ENCODE measurements at places on chromosomes 6 and 20.

DNA sequence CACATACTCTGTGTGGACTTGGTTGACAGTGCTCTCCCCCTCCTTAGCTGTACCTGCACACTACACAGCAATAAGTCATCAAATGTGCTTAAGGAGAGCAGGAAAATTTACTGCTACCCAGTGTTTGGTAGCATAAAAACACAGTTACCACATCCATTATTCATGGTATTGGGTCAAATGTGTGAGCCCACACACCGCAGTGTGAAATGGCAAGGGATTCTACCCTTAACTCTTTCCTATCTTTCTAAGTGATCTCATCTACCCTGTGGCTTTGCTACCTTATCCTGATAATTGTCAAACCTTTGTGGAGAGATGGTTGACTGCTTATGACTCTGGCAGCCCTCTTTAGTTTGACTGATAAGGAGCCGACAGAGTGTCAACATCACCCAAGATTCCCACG, 47.6 kb downstream of the STX11 start:
- DNase-seq: no peak

DNA sequence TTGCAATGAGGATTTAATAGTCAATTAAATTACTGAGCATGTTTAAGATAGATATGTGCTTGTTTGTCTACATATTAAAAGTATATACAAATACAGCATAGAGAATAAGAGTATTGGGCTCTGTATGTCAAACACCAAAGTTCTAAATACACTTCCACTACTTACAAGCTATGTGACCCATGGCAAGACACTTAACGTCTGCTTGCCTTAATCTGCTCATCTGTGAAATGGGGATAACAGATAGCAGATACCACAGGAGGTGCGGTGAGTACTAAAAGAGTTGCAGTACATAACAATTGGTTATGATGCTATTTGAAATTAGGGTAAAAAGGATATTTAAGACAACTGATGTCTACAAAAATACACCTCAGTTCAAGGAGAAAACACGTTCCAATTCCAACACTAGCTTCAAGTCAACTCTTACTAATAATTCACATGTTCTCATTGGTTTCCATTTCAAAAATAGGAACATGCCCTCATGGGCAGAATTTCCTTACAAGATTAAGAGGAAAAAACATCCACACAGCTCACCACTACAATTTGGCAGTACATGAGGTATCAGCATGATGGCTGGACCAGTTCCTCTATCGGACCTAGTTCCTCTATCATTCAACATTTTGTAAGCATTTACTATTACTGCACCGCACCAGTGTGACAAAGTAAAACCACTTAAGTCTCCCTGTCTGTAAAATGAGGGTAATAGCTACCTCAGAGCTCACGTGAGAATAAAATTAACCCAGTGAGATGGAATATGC, 101.1 kb downstream of the SMLR1 start:
- no peak for DNase-seq

DNA sequence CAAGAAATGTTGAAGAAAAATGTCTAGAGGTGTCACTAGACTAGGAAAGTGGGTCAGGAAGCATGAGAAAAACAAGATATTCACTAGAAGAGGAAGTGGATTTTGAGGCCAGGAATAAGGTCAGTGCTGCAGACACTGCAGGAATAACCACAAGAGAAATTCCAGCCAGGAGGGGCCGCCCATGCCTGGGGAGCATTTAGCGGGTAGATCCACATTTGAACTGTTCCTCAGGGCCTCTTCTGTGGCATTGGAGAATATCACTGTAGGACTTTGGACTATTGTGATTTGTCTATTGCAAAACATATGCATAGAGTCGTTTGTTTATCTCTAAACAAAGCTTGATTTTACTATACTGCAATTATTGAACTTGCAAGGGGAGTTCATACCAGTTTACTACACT, 49.6 kb upstream of the CCDC28A start:
- no peak for DNase-seq

DNA sequence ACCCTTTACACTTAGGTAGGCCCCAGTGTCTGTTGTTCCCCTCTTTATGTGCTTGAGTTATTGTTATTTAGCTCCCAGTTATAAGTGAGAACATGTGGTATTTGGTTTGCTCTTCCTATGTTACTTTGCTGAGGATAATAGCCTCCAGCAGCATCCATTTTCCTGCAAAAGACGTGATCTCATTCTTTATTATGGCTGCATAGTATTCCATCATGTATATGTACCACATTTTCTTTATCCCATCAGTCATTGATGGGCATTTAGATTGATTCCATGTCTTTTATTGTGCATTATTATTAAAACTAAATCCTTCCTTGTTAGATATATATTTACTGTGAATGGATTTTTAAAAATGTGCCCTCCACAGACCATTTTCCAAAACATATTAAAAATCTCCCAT, 1137.3 kb upstream of the ADGRB3 start:
- no peak for DNase-seq

- no peak for DNase-seq
Observed at GRCh38 chr20:34753706-34754461, 49.7 kb downstream of the TP53INP2 start.

GRCh38 chr6:25107218-25107617, 171.5 kb upstream of the RIPOR2 start:
- DNase-seq: no peak

DNA sequence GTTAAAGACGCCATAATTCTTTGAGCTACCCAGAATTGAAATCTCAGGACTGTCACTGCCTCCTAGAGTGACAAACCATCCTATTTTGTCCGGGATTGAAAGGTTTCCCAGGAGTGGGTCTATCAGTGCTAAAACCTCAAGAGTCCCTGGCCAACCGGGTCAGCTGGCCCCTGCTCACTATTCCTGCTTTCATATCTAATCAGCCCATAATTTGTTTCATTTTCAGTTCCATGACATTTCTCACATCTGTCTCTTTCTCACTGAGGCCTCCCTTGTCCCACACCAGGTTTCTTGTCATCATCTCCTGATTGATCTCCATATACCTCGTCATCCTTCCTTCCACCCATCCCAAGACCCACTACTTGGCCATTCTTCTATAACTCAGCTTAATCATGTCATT, 98.2 kb downstream of the SLC35B3 start:
- DNase-seq: no peak

- no peak for DNase-seq
Observed at GRCh38 chr6:43739642-43740091, 30.3 kb upstream of the VEGFA start.

- no peak for DNase-seq
Observed at GRCh38 chr6:96212066-96212465, 196.3 kb downstream of the FUT9 start.

- no peak for DNase-seq
Observed at GRCh38 chr6:14614631-14615030, 497.1 kb downstream of the CD83 start.

Measured in mesothelial cell of epicardium (in vitro differentiated cells).